ENCODE measurements at places on chromosomes 5 and 9.

DNA sequence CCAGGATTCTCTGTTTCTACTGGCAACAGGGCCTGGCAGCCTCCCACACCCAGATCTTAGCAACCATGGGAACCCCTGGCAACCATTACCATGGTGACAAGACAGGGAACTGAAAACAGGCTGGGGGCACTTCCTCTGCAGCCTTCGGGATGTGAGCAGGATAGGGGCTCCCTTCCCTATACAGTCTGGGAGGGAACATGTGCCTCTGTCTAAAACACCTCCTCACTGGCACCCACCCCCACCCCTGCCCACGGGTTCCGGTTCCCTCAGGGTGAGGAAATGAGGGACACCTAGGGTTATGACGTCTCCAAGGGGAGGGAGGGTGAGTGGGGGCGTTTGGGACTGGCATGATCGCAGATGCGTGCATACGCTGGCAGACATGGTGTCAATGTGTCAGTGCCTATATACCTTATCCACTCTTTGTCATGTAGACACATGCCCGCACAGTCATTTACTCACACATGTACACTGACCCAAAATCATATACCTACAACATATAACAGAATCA lies 3.0 kb upstream of the DNAJB5 start:
- peak; percentile 56 for DNase-seq

GRCh38 chr5:2867373-2867933 lies 116.0 kb upstream of the IRX2 start:
- no peak for DNase-seq

GRCh38 chr9:19171271-19171670 lies 44.0 kb upstream of the PLIN2 start:
- DNase-seq = no peak

DNA sequence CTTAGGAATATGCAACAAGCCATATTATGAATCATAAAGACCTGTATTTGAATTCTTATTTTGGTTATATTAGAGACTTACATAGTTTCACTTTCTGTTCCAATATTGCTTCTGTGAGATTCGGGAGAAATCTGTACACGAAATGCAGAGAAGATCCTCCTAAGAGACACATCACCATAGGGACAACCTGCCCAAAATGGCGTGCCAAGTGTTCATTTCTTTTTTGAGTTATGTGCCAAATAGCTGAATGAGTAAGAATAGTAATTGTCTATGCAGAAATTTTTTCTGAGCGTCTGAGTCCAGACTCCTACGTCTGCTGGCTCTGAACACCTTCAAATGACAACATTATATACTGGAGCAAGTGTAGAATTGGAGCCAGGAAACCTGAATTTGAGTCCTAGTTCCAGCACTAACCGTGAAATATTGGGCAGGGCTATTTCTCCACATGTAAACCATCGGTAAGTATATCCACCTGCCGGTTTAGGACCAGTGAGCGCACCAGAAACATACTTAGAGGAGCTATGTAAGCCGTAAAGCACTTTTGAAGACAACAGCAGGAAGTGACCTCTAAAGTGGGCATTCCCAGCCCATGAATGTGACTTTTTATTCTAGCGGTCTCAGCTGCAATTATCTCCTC lies 163.9 kb upstream of the DMRT1 start:
- DNase-seq = peak; percentile 66

GRCh38 chr5:85951707-85952210 lies 666.0 kb upstream of the COX7C start:
- no peak for DNase-seq

DNA sequence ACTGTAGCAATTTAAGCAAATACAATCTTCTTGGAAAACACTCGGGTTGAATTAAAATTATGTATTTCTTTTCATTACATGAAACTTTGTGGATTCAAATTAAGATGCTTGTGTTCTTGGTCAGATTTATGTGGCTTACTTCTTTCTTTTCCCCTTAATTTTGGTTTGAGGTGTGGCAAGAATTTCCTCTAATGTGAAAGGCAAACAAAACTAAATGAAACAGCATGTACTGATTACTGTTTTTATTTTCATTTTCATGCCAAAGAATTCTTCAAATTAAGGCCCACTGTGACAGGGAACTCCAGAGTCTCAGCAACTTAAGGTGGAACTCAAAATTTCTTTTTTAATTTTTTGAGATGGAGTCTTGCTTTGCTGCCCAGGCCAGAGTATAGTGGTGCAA lies at the start of gene OMD:
OMD (minus strand) TSS at position 132 of the 400 bp plus-strand sequence. CDS start 6,913 bp downstream, outside the sequence.
- DNase-seq = no peak

DNA sequence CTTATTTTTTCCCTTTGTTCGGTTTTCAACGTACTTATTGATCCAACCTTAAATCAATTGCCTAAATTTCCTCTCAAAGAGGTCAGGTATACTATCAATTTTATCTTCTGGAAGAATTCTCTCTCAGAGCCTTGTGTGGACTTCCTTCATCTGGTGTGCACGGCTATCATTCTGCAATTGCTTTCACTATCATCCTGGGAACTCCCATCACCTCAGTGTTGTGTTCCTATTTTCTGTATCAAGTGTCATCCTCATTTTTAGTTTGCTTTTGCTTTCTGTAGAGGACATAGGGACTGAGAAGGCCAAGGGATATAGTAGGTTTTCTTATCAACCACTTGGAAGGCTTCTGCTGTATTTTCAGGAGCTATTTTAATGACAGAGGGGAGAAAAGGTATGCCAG lies 11.3 kb downstream of the STOM start:
- DNase-seq = no peak

DNA sequence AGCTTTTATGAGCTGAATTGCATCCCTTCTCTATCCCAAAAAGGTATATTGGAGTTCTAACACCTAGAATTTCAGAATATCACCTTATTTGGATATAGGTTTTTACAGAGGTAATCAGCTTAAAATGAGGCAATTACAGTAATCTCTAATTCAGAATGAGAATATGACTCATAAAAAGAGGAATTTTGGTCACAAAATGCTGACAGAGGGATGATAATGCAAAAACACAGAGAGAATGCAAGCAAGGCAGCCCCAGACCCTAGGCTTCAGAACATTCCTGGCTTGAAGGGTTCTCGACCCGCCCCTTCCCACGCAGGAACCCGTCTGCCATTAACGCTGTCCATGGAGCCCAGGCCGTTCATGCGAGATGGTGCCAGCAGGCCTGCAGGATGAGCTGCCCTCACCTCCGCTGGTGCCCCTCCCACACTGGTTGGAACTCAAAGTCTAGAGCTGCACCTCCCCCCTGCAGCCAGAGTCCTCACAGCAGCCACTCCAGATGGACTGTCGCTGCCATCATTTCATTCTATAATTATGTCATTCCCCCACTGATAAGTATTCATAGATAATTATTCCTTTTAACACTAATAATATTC lies 1173.4 kb upstream of the ACO1 start:
- peak; percentile 5 for DNase-seq

All from M059J (cell line).